Mesenteric fat pad (tissue), 1 donor: ENCODE measurements at places on chromosomes 13 and 19. TPM values are rescaled to one million over a fixed set of nuclear protein-coding genes. Genes with fewer than 3 reads are reported as not detected.

The LIM2 gene
- not detected for total RNA-seq

- no peak for DNase-seq
These were observed 76.6 kb upstream of the STK24 start for GRCh38 chr13:98653463-98653985.

DNA sequence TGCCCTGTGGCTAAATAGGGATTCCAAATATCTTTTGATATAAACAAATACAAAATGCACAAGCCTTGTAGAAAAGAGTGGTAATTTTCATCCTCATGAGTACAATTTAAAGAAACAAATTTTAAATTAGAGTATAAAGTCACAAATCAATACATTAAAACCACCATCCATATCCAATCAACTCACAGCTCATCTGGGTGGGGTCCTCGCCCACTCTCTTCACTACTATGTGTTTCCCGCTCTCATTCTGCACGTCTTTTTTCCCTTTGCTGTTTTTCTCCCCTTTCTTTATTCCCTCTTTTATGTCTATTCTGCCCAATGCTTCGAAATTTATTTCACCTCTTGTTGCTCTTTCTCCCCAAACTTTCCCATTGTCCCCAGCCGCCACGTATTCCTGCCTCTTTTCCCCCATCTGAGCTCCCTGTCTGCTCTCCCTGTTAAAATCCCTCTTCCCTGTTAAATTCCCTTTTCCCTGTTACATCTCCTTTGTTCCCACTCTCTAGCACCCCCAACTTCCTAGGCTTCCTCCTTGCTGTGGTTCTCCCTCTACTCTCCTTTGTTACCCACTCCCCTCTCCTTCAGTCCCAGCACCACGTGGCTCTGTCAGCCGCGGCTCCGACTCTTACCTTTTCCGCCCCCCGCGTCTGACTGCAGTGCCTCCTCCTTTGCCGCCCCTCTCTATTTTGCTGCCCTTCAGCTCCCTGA is 1.3 kb downstream of the ZNF616 start:
- no peak for DNase-seq

- no peak for DNase-seq
These were observed 104.2 kb downstream of the SLITRK6 start for GRCh38 chr13:85694992-85695391.

DNA sequence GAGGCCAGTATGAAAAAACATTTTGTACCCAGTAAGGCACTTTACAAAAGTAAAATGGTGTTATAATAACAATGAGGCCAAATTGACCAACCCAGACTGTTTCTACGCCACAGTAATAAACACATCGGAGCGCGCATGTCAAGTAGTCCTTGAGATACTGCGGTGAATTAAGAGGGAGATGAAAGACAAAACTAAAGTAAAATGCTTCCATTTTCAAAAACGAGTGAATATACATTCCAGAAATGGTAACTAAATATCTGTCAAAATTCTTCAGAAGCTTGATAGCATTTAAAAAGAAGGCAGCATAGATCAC is 19.0 kb downstream of the N4BP2L1 start:
- DNase-seq: no peak

The SRRM5 gene
- total RNA-seq: 0.22 TPM

DNA sequence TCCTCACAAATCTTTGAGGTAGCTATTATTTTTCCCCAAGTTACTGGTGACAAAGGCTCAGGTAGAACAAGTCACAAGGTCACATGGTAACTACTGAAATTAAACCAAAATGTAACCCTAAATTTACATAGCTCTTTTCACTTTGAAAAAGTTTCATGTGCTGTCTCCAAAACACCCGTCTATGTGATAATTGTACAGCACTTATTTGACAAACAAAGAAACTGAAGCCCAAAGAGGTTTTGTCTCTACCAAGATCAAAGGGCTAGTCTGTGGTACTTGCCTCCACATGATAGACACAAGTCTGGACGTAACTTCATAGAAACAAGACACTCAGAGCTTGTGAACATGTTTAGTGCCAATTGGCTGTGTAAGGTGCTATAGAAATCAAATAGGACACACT is 108.3 kb downstream of the SACS start:
- DNase-seq: no peak
